ENCODE measurements at places on chromosomes 5 and 9.

DNA sequence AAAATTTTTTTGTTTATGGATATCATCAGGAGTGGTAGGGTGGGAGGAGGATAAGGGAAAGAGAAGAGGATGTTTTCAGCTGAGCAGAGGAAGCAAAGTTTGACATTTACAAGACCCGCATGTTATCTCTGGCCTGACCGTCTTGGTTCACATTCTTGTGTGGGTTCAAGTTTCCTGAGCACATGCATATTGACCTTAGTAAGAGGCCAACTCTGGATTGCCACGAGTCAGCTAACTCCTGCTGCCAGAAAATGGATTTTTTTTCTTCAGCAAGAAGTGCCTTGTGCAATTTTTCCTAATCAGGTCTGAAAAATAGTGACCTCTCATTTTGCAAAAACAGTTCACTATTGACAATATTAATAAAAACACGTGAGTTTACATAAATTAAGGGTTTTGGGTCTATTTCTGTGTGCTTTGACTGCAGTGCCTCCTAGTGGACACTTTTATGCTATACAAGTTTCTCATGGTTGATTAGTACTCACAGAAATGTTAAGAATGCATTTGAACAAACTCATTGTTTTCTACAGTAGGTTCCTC, 27.1 kb upstream of the BASP1 start:
- DNase-seq: no peak

- no peak for DNase-seq
Measured at GRCh38 chr9:121024237-121024636, 25.8 kb downstream of the C5 start.

GRCh38 chr5:14715481-14715880, 51.0 kb downstream of the OTULIN start:
- DNase-seq: no peak

- DNase-seq: no peak
Measured at GRCh38 chr5:112329419-112330090, 89.5 kb downstream of the EPB41L4A start.

GRCh38 chr9:17082343-17083064, 52.3 kb upstream of the CNTLN start:
- no peak for DNase-seq

DNA sequence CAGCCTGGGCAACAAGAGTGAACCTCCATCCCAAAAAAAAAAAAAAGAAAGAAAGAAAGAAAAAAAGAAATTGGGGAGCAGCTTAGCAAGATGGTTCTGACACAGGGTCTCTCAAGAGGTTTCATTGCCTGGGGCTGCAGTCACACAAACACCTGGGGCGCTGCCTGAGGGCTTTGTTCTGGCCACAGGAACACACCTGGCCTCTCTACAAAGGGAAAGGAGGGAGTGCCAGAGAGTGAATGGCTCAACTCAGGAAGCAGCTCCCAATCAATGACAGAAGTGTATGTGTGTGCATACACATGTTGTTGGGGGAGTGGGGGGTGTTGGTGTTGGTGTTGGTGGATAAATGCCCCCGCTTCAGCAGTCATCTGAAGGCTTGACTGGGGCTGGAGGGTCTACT, 32.4 kb upstream of the CTNNA1 start:
- DNase-seq: no peak

GRCh38 chr5:178626484-178627258, at the start of gene CLK4:
CLK4 (minus strand) TSS chr5:178627050; CDS start chr5:178623416, 3,634 bp downstream.
- peak; percentile 96 for DNase-seq
